ENCODE measurements at places on chromosomes 1 and 21.

DNA sequence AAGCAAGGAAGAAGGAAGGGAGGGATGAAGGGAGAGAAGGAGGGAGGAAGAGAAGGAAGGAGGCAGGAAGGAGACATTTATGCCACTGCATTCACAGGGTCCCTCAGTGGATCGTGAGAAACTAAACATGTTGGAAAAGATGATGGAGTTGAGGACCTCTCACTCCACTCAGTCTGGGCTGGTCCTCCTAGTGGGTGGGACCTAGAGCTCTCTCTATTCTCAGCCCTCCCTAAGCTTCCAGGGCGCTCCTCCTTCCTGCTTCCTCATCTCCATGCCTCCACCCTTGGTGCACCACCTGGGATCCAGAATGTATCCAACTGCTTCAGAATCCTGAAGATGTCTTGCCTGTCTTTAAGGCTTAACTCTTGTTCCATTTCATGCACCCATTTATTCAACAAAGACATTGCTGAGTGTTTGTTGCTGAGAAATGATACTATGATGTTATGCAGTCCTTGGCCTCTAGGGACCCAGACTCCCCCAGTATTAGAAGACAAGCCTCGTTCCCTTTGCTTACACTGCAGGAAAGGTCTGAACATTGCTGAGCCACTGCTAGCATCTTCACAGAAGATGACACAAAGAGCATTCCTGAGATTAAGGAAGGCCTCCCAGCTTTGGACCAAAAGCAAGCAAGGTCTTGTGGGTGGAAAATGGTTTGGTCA lies 88.5 kb downstream of the BEND5 start:
- DNase-seq = no peak

DNA sequence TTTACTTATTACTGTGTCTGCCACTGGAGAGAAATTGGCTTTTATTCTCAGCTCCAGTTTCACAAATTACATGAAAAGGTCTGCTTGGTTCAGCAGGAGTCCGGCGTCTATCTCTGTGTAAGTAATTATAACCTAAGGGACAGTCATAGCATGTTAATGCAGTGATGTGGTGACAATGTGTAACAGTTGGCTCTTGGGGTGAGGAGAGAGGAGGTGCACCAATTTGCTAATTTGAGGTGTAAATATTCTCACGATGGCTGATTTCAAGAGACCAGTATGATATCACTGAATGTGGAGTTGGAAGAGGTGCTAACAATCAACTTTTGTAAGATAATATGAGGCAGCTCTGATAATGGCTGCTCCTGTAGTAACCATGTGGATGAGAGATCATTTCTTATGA lies 86.1 kb downstream of the CTH start:
- DNase-seq = no peak

DNA sequence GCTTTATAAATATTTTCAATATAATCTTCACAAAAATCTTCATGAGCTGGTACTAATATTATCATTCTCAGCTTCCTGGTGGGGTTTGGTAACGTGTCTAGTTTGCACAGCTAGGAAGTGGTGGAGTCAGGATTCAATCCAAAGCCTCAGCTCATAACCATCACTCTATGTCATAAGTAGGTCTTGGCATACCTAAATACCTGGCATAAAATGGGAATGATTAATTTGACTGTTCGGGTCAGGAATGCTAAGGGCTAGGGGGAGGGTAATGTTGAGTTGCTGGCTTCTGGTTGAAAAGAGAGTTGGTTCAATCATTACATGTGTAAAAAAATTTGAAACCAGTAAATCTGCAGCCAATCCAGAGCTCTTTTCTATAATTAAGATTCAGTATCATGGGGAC lies 5.6 kb upstream of the SAMSN1 start:
- no peak for DNase-seq

DNA sequence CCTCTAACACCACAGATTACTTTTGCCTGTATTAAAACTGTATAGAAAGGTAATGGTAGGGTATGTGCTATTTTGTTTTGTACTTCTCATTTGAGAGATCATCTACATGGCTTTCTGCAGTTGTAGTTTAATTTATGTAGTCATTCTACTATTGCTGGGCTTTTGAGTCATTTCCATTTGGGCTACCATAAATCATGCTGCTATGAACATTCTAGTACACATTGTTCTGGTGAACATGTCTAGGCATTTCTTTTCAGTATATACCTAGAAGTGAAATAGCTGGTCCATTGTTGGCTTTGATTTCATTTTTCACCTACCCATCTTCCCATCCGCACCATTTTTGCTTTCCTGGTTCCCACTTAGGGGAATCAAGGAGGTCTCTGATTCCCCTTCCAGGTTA lies 18.7 kb downstream of the EDN2 start:
- DNase-seq = no peak

GRCh38 chr1:104765085-104765484 lies 1015.4 kb downstream of the AMY1C start:
- no peak for DNase-seq

GRCh38 chr1:167440776-167441175 lies 77.6 kb downstream of the CD247 start:
- DNase-seq = no peak

GRCh38 chr1:230301822-230302221 lies 124.3 kb downstream of the PGBD5 start:
- DNase-seq = no peak

DNA sequence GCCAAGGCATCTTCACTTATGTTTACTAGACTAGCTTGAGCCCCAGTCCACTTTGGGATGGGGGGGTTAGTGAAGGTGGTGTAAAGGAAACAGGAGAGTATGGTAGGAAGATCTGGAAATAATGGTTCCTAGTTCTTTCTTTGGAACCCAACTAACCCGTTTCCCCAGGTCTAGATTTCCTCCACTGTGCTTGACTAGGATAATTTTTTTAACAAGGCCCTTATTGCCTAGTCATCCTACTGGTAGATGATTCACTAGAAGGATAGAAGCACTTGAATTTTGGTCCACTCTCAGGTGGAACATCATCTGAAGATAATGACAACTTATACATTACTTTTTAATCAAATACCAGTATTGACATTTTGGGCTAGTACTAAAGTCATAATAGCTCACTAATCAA lies 45.9 kb upstream of the MYOCOS start:
- DNase-seq = no peak

DNA sequence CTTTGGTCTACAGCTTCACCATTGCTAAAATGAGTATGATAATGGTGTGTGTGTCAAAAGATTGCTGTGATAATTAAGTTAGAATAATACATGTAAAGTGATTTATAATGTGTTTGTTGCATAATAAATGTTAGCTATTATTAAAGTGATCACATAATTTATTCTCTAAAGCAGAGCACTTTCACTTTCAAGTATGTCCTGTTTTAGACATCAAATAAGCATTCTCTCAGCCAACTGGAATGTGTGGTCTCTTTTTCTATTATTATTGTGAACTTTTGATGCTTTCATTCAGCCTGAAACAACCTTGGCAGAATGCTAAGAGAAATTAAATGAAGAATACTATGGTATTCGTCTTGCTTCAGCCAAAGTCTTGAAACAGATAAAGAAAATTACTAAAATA lies 102.8 kb upstream of the COL11A1 start:
- DNase-seq = no peak

GRCh38 chr1:116375887-116376728 lies 3.1 kb downstream of the ATP1A1 start:
- DNase-seq = no peak

DNA sequence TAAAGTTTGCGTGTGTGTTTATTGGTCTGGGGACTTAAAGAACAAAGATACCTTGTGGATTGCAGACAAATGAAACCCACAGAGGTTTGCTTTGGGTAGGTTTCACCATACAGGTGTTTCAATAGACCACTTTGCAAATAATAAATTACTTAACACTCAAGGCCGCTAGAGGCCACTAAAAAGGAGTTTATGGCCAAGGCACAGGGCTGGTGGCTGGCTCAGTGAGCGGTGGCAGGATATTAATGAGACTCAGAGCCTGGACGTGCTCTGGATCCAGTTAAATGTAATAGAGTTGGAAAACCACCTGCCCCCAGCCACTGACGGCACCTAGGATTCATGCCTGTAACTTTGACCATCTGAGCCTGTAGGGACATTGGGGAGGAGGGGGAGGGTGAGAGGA lies 44.5 kb downstream of the LRRC38 start:
- DNase-seq = no peak

- DNase-seq = no peak
These were observed 70.9 kb upstream of the EDEM3 start for GRCh38 chr1:184825571-184825970.

DNA sequence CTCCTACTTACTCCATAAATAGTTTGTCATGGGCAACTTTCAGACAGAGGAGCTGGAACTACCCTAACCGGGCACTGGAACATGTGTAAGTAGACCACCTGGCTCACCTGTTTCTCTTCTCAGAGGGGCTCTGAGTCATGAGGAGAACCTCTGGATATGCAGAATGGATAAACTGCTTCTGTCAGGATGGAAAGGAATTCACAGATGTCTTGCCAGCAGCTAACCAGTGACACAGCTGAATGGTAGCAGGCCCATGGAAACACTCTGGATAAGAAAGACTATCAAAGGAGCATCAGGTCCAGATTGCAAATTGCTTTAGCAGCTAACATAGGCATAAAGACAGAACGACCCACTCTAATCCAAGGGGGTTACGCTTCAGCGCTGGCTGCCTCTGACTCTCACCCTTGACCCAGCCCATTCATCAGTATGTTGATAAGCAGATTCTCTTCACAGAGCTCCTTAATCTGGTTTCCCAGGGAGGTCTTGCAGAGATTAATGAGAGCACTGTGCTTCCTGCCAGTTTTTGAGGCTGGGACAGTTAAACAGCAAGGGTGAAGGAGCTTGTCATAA lies 54.2 kb downstream of the HIVEP3 start:
- no peak for DNase-seq

DNA sequence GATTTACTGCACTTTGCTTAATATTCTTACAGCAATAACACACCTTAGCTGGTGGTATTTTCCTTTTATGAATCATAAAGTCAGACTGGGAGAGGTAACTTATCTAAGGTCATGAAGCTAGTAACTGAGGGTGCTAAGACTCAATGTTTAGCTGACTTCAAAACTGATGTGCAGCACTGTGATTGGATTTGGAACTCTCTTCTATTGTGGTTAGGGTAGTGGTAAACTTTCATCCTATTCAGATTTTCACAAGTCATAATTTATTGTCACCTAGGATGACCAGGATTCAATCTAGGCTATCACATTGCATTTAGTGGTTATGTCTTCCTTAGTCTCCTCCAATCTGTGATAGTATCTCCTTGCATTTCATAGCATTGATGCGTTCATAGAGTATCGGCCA lies 18.9 kb downstream of the EPB41 start:
- DNase-seq = no peak

GRCh38 chr1:203211812-203212211 lies 17.7 kb downstream of the CHIT1 start:
- DNase-seq = no peak

DNA sequence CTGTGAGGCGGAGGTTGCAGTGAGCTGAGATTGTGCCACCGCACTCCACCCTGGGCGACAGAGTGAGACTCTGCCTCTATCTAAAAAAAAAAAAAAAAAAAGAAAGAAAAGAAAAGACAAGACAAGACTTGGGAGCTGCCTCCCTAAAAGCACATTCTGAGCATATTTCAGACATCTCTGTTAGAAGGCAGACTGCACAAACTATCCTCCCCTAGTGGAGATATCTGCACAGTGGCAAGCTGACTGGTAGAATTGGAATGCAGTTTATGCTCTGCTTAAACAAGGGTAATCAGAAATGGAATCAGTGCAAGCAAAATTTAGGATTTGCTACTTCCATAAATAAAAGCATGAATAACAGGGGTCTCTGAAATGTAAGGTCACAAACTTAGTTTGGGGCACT lies 31.8 kb downstream of the GNG4 start:
- DNase-seq = no peak

GRCh38 chr1:45796946-45797345 lies 6.5 kb upstream of the MAST2 start:
- no peak for DNase-seq

GRCh38 chr1:72489801-72490200 lies 207.5 kb upstream of the NEGR1 start:
- no peak for DNase-seq

GRCh38 chr1:100921110-100921706 lies 25.3 kb downstream of the SLC30A7 start:
- DNase-seq = no peak

DNA sequence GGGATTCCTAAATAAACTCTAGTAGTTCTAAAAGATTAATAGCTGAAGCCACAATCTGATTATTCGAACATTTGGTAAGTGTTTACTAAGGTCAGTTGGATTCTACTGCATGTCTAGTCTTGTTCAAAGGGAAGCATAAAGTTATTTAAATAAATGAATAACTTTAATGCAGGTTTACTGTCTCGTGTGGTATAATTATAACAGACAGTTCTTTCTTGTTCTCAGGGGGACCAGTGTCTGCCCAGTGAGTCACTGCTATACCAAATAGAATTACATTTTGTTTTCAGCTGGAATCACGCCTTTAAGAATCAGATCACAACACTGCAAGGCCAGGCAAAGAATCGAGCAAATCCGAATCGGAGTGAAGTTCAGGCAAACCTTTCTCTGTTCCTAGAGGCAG lies 45.1 kb downstream of the SMG7 start:
- no peak for DNase-seq

DNA sequence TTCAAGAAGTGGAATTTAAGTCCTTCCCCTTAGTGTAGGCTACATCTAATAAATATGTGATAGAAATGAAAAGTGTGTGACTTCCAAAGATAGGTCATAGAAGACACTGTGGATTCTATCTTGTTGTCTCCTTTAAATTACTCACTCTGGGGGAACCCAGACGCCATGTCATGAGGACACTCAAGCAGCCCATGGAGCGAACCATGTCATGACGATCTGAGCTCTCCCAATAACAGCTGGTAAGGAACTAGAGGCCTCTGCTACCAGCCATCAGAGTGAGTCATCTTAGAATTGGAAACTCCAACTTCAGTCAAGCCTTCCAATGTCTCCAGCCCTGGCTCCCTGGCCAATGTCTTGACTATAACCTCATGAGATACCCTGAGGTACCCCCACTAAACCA lies 6.3 kb downstream of the COA7 start:
- DNase-seq = no peak

Data from activated CD8-positive, alpha-beta memory T cell treated with anti-CD3 and anti-CD28 coated beads for 4 hours (primary cell).